Lung microvascular endothelial cell (primary cell): ENCODE measurements at places on chromosomes 7 and 10.

- no peak for DNase-seq
Measured at GRCh38 chr10:112797197-112797596, 152.8 kb upstream of the TCF7L2 start.

DNA sequence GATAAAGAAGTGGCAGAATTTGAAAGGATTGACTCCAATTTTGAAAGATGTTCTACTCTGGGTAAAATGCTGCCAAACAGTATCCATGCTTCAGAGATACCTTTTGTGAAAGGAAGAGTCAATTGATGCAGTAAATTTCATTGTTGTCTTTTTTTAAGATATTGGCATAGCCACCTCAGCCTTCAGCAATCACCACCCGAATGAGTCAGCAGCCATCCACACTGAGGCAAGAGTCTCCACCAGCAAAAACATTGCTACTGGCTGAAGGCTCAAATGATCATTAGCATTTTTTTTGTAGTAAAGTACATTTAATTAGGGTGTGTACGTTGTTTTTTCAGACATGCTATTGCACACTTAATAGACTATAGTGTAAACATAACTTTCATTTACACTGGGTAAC, 31.7 kb upstream of the CYP26C1 start:
- DNase-seq, result no peak

DNA sequence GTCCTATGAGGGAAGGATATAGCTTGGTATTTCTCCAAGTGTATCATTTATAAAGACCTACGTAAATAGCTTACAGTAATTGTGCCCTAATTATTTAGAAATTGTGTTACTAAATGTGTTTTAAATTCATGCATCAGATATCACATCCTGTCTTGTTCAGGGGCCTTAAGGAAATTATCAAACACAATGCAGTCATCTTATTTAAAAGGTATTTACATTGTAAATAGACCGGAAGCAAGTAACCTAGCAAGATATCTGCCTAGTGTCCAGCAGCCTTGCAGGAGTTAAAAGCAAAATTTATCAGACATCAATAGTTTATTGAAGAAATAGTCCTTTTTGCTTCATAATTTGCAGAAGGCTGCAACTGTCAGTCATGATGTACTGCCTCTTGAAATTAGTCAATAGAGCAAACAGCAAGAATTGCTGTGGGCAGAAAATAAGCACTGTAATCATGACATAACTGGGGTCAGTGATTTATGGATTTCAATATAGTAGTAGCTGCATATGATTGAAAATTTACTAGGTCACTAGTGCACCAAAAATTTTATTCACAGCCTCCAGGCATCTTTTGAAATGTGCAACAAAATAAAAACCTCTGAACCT, 23.1 kb downstream of the GLRX3 start:
- no peak for DNase-seq

GRCh38 chr10:122495406-122496340, 34.3 kb downstream of the HTRA1 start:
- peak; percentile 52 for DNase-seq

- no peak for DNase-seq
Measured at GRCh38 chr7:131655866-131656265, 99.4 kb upstream of the PODXL start.

DNA sequence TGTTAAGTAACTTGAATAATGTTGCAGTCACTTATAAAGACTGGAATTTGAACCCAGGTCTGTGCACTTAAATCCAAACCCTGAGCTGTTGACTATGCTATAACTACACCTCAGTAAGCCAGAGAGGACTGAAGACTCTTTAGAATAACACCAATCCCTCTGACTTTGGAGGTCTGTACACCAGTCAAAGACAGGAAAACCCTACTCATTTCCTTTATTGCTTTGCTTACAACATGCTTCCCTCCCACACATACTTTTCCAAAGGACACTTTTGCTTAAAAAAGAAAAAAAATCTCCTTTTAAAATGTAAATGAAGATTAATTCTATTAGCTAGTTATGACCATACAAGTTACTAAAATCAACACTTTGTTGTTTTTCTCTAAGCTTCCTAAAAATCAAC, 184.7 kb upstream of the KCTD7 start:
- DNase-seq, result peak; percentile 74

DNA sequence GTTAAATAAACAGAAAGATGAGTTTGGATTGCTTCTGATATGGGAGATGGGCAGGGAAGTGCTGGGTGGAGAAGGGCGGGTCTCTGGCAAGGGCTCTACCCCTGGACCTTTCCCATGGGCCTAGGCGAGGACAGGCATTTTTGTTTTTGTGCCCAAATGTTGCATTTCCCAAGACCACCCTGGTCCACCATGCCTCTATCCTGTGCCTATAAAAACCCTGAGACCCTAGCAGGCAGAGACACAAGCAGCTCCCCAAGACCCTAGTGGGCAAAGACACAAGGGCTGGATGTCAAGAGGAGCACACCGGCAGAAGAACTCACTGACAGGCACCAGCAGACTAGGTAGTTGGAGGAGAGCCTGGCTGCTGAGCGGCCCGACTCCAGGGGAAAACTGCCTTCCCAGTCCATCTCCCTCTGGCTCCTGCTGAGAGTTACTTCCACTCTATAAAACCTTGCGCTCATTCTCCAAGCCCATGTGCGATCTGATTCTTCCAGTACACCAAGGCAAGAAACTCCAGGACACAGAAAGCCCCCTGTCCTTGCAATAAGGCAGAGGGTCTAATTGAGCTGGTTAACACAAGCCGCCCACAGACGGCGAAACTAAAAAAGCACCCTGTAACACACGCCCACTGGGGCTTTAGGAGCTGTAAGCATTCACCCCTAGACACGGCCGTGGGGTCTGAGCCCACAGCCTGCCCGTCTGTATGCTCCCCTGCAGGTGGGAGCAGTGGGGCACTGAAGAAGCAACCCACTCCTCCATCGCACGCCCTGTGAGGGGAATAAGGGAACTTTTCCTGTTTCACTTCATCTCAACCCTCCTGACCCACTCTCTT, 291.4 kb downstream of the PTPRN2 start:
- DNase-seq, result no peak
